ENCODE measurements at places on chromosomes 4 and X. TPM values are rescaled to one million over a fixed set of nuclear protein-coding genes. Genes with fewer than 3 reads are reported as not detected.

ZNF732 gene
- 4.5 TPM for total RNA-seq

TRIM60 gene
- not detected for total RNA-seq

TMPRSS11D gene
- 0.79 TPM for total RNA-seq

DCLK2 gene
- total RNA-seq: 11.7 TPM

GRCh38 chr4:119736559-119736958 lies 108.0 kb upstream of the PDE5A start:
- no peak for DNase-seq

DNA sequence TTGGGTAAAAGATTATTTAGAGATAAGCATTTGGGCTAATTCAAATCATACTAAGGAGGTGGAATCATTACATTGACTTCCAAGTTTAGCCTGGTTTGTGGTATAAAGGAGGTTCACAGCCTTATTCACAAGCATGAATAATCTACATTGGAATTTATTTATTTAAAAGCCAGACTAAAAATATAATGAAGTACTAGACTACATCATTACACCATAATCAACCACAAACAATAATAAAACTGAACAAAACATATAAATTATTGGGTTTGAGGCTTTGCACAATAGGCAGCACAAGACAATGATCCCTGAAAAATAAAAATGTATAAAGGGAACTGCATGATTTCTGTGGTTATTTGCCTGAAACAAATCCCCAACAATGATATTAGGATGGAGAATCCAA lies 314.0 kb downstream of the GBA3 start:
- no peak for DNase-seq

DNA sequence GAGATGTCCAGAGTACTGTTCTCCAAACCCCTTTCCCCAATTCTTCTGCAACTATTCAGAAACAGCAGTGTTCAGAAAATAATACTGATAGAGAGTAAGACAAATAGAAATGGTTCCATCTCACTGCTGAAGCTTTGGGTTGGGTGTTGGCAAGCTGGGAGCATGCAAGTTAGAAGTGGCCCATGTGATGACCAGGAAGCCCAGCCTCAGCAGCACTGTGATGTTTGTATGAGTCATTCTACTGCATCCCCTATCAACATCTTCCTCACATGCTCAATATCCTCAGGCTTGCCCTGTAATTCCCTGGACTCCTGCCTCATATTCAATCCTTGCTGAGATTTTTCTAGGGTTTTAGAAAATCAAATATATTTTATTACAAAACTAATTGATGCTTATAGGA lies 96.5 kb downstream of the CHRDL1 start:
- DNase-seq: no peak

- no peak for DNase-seq
These were observed 24.3 kb downstream of the RBM10 start for GRCh38 chrX:47169273-47169672.

DNA sequence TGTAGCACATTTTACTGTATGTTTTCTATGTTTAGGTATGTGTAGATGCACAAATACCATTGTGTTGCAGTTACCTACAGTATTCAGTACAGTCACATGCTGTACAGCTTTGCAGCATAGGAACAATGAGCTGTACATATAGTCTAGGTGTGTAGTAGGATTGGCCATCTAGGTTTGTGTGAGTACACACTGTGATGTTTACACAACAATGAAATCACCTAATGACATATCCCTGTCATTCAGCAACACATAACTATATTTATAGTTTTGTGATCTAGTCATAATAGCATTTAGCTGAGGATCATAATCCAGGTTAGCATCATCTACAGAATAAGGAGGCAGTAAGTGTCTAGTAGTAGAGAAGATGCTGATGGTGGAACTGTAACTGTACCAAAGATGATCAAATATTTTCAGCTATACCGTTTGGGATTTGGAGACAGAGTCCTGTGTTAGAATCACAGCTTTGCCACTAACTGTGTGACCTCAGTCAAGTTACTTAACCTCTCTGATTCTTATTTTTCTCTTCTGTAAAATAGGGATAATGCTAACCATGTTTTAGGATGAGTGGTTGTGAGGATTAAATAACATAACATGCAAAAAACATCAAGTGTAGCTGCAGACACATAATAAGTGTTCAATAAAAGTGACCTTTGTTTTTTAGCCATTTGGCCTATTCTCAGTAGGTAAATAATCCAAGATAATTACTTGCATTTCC lies 73.3 kb downstream of the LIMCH1 start:
- no peak for DNase-seq

GRCh38 chrX:123513585-123514278 lies 219.1 kb downstream of the THOC2 start:
- no peak for DNase-seq

DNA sequence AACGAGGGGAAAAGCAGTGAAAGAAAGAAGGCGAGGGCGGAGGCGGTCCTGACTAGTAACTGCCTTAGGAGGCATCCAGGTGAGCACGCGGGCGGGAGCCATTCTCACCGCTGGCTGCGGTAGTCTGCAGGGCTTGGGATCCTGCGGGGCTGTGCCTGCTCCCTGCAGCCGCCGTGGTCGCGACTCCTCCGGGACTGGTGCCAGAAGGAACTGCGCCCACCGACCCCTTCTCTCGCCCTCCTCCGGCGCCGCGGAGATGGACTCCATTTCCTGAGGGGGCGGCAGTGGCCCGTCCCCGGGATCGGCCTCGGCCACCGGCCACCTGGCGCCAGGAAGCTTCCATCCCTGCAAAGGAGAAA lies 543 bp downstream of the NFXL1 start:
- DNase-seq: no peak

- DNase-seq: peak; percentile 12
These were observed 54.5 kb downstream of the NPY5R start for GRCh38 chr4:163398238-163398637.

All from skin of body (tissue), 3 donors.